ENCODE measurements at places on chromosomes 3 and 15.

- no peak for DNase-seq
These were observed 35.3 kb upstream of the SEMA4B start for GRCh38 chr15:90165659-90166489.

- no peak for DNase-seq
These were observed 1.4 kb downstream of the IGF1R start for GRCh38 chr15:98649472-98650416.

- no peak for DNase-seq
These were observed 48.1 kb upstream of the FLNB start for GRCh38 chr3:57960174-57960505.

GRCh38 chr3:41148478-41148877, 50.8 kb upstream of the CTNNB1 start:
- no peak for DNase-seq

DNA sequence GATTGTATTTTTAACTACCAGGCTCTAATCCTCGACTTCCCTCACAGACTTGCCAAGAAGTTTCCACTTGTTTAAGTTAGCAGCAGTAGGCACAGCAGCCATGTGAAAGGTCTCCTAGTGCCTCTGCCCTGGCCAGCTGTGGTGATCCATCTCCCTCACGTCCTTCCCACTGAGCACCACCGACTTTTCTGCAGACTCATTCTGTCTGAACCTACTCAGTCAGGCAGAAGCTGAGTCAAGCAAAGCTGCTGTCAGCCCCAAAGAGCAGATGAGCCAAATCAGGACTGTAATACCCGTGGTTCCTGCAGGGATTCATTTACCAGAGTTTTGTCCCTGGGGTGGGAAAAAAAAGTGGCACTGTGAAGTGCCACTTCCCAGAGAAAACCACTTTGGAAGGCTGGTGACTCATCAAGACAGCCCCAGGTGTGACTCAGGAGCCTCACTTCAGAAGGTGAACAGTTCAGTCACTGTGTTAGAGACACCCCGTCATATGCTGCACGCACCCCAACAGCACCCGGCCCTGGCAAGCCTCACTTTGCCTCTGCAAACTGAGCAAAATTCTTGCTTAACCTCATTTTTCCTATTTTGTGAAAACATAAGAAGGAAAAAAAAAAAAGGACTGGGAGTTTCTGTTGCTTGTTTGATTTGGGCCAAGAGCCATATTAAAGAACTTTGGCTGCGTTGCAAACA, 76.0 kb downstream of the WWTR1 start:
- DNase-seq, result no peak

DNA sequence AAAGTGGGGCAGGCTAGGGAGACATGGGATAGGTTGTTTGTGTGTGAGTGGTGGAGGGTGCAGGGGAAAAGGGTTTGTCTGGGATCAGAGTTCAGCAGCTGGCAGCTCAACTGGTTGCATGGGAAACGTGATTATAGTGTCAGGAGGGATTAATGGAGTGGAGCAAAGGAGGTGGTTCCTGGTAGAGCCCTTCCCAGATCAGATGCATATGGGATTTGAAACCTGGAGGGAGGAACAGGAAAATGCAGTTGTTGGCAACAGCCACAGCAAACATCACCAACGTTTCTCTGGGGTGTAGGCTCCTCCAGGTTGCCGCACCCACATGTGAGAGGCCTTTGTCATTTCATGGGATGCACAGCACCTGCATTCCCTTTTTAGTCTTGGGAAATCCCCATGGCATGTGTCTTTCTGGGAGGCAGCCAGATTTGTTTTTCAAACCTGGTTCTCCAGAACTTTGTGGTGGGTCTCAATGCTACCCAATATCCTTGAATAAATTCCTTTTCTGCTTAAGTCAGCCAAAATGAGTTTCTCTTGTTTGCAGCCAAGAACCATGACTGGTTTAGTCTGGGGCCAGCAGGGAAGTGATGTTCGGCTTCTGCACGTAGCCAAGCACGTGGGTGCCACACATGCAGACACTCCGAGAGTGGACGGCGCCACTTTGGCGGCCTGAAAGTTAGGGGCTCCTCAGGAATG, 61.3 kb downstream of the BDH1 start:
- DNase-seq, result no peak

DNA sequence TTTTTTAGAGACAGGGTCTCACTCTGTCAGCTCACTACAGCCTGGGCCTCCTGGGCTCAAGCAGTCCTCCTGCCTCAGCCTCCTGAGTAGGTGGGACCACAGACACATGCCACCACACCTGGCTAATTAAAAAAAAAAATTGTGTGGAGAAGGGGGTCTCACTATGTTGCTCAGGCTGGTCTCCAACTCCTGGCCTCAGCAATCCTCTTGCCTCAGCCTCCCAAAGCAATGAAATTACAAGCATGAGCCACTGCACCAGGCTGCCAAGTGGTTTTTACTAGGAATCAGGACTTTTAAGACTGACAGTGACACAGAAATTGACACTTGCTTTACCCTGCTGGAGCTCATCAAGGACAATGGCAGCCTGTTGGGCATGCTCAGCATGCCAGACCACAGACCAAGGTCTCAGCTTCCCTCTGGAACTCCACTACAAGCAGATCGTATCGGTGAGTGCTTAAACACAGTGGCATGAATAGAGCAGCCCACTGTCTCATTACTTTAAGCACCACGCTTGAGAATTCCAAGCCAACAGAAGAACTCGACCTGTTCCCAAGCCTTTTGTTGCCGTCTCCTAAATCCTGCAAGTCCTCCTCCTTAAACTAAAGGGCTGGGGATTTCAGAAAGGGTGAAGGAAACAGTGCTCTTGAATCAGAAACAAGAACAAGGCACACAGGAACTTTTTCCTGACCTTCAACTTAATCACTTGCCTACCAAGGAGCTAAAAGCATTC, 41.4 kb downstream of the EOMES start:
- DNase-seq, result no peak

- DNase-seq, result no peak
These were observed 64.9 kb downstream of the SLC7A14 start for GRCh38 chr3:170520996-170521395.

DNA sequence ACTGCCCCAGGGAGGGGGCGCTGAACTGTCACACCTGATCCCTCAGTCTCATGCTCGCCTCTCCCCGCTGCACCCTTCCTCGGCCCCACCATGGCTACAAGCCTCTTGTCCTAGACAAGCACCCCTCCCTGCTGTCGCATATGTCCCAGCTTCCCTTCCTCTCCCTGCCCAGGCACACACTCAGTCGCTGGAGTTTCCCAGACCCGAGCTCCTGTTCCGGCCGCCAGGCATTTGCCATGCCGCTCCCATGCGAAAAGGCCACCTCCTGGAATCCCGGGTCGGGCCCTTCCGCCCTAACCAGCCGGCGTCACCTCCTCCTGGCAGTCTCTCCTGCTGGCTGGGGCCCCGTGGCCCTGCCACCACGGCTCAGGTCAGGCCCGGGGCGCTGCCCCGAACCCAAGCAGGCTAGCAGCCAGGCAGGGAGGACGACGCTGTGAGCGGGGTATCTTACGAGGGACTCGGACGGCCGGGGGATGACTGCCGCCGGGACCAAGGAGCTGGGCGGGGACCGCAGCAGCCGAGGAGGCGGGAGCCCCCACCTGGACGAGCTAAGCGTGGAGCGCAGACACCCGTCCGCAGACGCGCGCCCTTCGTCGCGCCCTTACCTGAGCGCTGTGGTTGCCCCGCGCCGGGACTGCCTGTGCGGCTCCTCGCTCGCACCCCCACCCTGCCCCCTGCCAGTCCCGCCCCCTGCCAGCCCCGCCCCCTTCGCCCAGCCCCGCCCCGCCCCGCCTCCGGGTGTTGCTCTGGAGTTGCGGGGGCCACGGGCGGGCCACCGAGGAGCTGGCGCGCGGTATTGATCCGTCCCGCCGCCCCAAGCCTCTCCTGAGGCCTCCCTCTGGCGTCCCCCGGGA, at the start of gene ALS2CL:
Gene ALS2CL (minus strand): TSS at position 642 of the 854 bp plus-strand sequence. CDS start 4,239 bp downstream, outside the sequence.
- DNase-seq, result peak; percentile 32

GRCh38 chr3:158160958-158161357, 51.1 kb downstream of the RSRC1 start:
- no peak for DNase-seq

DNA sequence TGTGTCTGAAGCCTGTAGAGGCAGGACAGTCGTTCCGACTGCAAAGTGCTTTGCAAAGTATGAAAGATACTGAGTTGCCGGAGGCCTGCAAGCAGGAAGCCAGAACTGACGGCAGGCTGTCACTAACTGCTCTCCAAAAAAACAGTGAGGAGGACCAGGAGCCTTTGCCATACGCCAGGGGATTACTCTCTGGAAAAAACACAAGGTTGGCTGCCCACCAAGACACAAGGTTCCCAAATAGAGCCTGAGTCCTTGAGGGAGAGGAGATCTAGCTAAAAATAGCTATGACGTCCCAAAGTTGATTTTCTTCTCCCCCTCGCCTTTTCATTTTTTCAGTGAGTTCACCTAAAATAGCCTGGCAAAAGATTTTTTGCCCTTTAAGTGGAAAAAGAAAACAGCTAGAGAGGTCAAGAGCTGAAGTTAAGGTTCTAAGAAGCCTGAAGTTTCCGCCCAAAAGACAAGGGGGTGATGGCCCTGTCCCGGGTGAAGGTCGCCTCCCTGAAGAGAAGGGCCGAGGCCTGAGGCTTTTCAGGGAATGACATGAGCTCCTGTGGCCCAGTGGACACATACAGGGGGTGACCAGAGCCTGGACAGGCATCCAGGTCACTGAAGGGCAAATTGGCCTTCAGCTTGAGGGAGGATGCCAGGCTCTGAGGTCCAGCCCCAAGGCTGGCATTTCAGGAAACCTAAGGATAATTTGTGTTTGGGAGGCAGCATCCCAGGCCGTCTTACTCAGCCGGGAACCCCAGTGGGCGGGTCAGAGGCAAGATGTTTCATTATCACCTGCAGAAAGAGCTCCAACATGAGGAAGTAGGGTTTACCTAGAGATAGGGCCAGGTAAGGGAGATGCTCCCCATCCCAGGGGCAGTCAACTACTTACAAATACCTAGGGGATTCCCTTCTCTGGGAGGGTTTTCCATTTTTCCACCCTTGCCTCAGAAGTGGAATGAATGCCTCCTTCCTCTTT, 44.9 kb upstream of the DGKG start:
- no peak for DNase-seq

GRCh38 chr15:69830876-69831275, 266.8 kb downstream of the TLE3 start:
- no peak for DNase-seq

GRCh38 chr15:38941399-38941953, 376.9 kb upstream of the RASGRP1 start:
- DNase-seq, result no peak

DNA sequence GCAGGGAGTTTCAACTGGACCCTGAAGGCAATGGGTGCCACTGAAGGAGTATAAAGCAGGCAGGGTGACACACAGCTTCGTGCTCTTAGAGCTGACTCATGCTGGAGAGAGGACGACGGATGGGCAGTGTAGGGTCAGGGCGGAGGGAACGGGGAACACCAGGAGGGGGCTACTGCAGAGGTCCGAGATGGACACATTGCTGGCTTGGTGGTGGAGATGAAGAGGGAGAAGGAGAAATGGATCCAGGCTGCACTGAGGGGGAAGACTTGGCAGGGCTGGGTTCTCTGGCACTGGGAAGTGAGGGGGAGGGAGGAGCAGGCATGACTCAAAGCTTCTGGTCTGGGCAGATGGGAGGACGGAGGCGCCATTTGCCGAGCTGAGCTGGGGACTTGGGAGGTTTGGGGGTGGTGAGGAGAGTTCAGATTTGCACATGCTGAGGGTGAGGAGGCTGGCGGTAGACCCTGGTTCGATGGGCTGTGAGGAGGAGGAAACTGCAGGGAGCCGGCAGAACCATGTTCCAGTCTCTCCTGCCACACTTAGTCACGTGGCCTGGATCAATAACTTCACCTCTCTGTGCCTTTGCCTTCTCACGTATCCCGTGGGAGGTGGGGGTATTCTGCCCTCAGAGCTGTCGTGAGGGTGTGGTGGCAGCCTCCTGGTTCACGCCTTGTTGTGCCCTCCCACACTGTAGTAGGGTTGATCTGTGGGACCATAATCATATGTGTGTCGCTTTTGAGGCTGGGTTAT, 4.6 kb upstream of the KCTD6 start:
- no peak for DNase-seq

DNA sequence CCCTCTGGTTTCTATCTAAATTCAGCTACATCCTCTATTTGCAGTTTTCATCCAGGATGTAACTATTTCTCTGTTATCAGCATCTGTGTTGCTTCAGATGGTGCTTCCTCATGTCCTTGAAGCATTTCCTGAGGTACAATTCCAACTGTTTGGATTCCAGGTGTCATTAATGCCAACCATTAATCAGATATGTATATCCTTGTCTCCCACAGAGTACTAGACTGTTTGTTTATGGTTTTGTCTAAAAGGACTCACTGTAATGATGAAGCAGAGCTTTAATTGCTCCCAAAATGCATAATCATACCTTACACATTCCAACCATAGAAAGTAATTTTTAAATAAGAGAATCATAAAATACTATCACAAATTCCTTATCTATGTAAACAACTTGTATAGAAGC, 288.5 kb upstream of the MME start:
- no peak for DNase-seq

- no peak for DNase-seq
These were observed 199.4 kb downstream of the CLSTN2 start for GRCh38 chr3:140134231-140134965.

GRCh38 chr15:99495430-99496301, 70.1 kb upstream of the MEF2A start:
- DNase-seq, result no peak

DNA sequence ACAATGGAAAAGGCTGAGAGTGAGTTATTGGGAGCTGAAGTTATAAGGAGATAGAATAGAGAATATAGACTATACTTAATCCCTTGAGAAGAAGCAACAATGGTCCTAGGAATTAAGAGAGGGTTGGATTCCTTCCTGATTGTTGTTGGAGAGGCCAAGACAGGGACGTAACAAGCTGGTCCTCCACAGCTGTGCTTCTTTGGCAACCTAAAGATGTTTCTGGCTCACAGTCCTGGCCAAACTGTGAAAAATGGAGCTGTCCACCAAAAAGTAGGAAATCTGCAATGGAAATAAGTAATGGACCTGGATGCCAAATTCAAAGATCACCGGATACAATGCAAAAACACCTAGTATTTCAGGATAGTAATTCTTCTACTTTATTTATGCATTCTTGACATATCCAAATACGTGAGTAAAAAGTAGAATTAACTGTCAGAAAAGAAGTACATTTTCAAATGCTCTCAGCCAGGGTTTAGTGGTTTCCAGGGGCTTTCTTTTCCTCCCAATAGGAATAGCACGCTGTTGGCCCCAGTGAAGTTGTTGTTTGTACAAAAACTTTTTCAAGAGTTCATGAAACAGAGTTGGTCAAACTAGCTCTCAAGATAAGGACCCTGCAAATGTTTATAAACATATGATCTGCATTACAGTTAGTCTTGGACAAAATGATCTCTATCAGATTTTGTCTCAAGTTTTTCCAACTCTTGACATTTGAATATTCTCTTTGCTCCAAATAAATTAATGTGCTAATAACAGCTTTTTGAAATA, 28.3 kb downstream of the CERS3 start:
- DNase-seq, result no peak

GRCh38 chr3:46490338-46491084, 7.3 kb upstream of the RTP3 start:
- no peak for DNase-seq

DNA sequence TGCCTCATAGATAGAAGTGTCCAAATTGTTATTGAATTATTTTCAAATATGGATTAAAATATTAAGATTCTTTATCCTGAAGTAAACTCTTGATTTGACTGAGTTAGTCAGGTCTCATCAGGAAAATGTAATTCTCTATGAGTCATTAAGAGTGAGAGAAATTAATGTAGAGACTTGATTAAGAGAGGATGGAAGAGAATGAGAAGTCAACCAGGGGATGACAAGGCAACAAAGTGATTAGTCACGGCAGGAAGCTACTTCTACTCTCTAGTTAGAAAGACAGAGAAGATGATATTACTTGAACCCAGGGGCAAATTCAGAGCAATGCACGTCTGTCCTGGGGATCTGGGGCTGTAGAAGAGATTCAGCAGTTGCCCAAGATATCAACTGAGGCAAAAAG, 202.5 kb downstream of the LSAMP start:
- DNase-seq, result no peak

- DNase-seq, result no peak
These were observed 23.3 kb downstream of the LRRC2 start for GRCh38 chr3:46542801-46543201.

All from stimulated activated CD8-positive, alpha-beta memory T cell treated with anti-CD3 and anti-CD28 coated beads, Interleukin-7, amount 100 ng/mL, for 1 hour (primary cell).